ENCODE measurements at places on chromosomes 16 and 17.

DNA sequence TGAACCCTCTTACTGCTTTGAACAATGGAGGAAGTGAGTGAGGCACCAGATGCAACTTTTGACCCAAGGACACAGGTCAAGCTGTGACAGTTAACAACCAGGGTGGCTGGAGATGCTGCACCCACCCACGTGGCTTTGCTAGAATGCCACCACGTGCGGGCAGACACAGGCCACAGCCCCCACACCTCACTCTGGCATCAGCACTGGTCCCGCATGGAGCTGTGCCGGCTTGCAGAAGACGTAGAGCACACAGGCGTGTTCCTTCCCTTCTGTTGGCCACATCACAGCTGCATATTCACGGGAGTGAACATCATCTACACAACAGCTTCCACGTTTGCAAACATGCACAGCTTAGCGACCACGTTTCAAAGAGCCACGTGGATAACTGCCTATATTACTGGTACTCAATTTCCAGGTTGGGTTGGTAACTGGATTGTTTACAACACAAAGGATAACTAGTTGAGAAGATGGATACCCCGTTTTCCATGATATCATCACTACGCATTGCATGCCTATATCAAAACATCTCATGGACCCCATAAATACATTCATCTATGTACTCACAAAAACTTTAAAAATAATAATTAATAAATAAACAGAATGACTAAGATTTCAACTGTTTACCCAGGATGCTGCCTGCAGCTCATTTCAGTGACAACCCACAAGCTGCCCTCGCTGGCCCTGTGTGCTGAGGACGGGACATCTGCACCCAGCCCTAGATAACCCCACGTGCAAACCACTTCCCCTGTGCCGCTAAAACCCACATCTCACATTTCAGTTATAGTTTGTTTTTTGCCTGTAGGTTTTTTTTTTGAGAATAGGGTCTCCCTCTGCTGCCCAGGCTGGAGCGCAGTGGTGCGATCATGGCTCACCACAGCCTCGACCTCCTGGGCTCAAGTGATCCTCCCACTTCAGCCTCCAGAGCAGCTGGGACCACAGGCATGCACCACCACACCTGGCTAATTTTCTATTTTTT, 132.0 kb downstream of the ANKRD11 start:
- DNase-seq = no peak

GRCh38 chr17:76034428-76035350, 7.6 kb upstream of the EVPL start:
- no peak for DNase-seq

DNA sequence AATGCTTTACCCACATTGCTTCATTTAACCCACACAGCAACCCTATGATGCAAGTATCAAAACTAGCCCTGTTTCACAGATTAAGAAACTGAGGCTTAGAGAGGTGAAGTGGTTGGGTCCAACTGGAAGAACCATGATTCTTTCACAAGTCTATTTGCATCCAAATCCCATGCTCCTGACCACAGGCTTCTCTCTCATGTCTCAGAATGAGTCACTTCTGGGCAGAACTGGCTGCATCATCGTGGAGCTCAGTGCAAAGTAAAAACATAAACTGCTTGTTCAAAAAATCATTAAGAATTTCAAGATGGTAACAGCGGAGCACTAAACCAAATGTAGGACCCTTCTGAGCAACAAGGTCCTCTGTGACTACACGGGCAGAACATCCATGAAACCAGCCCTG, 20.2 kb upstream of the CES1 start:
- DNase-seq = no peak

- no peak for DNase-seq
Observed at GRCh38 chr16:11149011-11149616, 106.9 kb downstream of the SOCS1 start.

- no peak for DNase-seq
Observed at GRCh38 chr17:63613663-63614062, 8.6 kb upstream of the MAP3K3 start.

GRCh38 chr16:71846431-71846830, 655 bp downstream of the ATXN1L start:
- DNase-seq = no peak

DNA sequence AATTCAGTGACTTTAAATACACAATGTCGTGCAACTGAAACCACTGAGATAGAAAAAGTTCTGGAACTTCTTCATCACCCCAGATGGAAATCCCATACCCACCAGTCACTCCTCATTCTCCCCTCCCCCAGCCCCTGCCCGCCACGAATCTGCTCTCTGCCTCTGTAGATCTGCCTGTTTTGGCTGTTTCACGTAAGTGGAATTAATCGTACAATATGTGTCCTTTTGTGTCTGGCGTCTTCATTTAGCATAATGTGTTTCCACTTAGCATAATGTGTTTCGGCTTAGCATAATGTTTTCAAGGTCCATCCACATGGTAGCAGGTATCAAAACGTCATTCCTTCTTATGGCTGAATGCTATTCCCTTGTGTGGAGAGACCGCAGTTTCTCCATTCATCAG, 3.5 kb upstream of the SPPL2C start:
- no peak for DNase-seq

DNA sequence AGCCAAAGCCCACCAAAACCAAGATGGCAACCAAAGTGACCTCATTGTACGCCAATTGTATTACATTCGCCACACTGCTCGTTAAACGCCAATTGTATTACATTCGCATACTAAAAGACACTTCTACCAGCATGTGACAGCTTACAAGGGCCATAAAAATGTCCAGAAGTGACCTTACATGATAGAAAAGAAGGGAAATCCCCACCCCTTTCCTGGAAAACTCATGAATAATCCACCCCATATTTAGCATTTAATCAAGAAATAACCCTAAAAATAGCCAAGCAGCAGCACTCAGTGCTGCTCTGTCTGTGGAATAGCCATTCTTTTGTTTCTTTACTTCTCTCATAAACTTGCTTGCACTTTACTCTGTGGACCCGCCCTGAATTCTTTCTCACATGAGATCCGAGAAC, 25.7 kb downstream of the PSMD7 start:
- DNase-seq = no peak

DNA sequence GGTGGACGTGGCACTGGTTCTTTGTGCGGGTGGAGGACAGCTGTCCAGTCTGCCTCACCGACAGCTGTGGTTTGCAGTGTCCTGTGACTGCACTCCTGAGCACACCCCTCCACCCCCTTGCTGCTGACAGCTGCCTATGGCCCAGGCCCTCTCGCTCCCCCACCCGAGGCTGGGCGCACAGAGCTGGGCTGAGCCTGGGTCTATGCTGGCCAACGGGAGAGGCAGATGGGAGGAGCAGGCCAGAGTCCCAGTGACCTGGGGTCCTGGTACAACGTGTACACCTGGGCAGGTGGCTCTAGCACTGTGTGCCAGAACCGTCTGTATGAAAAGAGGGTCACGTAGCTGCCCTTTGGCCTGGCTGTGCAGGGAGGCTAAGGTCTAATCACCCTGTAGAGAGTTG, 30.5 kb downstream of the BAIAP2 start:
- no peak for DNase-seq

DNA sequence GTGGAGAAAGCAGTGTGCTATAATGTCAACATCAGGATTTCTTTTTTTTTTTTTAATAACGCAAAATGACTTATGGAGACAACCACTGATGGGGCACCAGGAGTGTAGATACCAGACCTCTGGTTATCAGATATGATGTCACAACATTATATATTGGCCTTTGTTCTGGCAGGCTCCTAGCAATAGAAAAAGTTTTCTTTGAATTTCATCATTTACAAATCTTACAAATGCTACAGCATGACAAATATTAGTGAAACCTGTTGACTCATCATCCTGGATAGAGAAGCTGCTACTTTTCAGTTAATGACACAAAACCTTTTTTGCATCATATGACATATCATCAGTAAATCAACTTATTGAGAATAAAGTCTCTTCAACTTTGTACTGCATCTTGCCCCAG, 6.1 kb downstream of the THUMPD1 start:
- DNase-seq = no peak

- no peak for DNase-seq
Observed at GRCh38 chr17:18981642-18982424, 22.7 kb downstream of the FAM83G start.

DNA sequence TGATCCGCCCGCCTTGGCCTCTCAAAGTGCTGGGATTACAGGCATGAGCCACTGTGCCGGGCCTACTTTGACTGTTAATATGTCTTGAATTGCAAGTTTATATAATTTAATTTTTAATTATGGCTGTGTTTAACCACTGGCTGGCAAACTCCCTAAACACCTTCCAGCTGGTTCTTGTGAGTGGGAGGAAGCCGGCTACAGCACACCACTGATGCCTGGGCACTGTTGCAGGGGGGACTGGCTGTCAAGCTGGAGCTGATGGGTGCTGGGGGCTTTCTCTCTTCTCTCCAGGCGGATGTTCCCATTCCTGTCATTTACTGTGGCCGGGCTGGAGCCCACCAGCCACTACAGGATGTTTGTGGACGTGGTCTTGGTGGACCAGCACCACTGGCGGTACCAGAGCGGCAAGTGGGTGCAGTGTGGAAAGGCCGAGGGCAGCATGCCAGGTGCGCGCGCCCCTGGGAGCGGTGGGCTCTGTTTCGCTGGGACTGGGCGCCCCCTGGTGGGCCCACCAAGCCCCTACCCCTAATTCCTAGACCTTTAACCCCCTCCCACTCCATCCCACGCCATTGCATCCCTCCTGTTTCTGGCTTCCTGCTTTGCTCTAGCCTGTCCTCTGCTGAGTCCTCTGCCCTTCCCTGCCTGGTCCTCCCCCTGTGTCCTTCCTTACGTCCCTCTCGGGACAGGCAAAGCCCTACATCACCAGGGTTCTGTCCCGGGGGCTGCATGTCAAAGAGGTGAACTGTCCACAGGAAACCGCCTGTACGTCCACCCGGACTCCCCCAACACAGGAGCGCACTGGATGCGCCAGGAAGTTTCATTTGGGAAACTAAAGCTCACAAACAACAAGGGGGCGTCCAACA, 9.5 kb downstream of the TBX21 start:
- DNase-seq = no peak

DNA sequence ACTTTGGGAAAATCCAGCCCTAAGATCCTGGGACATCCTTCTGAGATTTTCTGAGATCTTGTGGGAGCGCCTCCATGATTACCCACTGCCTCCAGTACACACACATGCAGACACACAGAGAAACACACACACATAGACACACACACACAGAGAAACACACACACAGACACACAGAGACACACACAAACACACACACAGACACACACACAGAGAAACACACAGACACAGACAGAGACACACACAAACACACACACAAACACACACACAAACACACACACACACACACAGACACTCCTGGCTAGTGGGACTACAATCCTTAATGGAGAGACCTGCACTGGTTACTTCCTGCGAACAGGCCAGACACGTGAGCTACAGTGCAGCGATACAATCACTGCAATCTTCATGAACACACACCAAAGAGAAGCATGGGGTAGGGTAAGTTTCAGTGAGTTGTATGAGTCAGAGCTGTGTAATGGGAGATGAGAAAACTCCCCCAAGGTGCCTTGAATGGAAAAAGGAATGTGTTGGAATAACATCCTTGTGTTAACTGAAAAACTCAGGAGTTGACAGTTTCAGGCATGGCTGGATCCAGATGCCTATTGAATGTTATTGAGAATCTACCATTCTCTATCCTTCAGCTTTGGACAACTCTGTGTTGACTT, 79.5 kb downstream of the SLC6A2 start:
- DNase-seq = no peak

- DNase-seq = no peak
Observed at GRCh38 chr16:4386451-4386805, 14.8 kb downstream of the VASN start.

- no peak for DNase-seq
Observed at GRCh38 chr16:64865069-64865696, 256.7 kb downstream of the CDH11 start.

DNA sequence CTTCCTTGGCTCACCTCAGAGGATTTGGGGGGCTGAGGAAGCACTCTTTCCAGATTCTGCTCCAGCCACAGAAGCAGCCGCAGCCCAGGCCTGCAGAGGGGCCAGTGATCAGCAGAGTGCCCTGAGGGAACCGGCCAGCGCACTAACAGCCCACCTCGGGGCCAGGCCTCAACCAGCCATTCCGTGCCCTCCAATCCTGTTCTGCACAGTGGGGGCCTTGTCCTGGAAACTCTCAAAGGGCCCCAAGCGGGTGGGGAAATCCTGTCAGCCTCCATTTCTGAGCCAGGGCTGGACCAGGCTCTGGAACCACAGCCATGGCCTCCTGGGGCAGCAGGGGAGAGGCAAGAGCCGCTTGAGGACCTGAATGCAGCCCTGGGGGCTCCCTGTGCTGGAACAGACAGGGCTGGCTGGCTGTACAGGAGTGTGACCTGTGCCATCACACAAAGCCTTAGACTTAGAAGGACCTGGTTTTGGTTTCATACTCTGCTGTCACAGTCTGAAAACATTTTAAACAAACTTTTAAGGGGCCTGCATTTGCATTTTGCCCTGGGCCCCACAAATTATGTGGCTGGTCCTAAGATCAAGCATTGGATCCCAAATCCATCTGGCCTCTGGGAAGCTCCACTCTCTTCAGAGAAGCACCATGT, 10.0 kb downstream of the CNGB1 start:
- no peak for DNase-seq

DNA sequence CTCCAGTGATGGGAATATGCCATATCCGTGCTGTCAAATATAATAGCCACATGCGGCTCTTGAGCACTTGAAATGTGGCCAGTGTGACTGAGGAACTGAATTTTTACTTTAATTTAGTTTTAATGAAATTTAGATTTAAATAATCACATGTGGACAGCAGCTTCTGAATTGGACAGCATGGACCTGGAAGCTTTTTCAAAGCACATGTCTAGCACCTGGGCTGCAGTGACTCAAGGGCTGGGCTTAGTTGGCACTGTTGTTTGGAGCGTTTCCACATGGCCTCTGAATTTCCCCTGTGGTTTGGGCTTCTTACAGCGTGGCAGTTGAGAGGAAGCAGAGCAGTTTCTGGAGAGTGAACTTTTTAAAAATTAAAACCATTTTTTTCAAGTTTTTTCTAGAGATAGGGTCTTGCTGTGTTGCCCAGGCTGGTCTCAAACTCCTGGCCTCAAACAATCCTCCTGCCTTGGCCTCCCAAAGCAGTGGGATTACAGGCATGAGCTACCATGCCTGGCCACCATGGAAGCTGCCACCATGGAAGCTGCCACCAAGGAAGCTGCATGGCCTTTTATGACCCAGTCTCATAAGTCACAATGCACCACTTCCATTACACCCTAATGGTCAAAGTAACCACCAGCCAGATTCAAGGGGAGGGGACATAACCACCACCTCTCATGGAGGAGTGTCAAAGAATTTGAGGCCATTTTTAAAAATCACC, 6.7 kb upstream of the TOB1 start:
- no peak for DNase-seq

DNA sequence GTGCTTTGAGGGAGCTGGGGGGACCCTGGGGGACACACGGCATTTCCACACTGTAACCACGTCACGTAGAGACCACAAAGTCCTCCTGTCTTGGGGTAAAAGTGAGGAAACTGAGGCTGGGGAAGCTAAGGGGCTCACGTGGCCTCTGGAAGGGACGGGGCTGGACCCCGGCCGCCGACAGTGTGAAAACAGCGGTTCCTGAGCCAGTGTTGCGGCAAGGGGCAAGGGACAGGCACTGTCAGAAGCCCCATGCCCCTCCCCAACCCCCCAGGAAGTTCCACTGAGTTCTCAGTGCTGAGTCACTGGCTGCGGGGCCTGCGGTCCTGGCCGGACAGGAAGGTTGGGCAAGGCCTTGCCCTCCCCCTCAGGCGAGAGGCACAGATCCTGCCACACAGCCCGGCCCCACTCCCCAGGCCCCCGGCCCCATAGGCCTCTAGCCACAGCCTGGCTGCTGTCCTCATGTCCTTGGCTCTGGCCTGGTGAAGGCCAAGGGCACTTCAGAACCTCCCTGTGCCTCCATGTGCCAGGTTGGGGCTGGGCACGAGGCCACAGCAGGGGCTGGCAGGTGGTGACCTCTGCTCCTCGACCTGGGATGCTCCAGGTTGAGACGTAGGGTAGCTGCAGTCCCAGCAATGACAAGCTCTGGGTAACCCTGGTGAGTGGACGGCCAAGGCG, 5.0 kb upstream of the CCDC57 start:
- no peak for DNase-seq

Data from esophagus muscularis mucosa (tissue), 4 donors.